Fibroblast of upper back skin (primary cell): ENCODE measurements at places on chromosomes 2 and 18.

GRCh38 chr2:54559006-54559445, 102.9 kb downstream of the SPTBN1 start:
- DNase-seq = no peak

DNA sequence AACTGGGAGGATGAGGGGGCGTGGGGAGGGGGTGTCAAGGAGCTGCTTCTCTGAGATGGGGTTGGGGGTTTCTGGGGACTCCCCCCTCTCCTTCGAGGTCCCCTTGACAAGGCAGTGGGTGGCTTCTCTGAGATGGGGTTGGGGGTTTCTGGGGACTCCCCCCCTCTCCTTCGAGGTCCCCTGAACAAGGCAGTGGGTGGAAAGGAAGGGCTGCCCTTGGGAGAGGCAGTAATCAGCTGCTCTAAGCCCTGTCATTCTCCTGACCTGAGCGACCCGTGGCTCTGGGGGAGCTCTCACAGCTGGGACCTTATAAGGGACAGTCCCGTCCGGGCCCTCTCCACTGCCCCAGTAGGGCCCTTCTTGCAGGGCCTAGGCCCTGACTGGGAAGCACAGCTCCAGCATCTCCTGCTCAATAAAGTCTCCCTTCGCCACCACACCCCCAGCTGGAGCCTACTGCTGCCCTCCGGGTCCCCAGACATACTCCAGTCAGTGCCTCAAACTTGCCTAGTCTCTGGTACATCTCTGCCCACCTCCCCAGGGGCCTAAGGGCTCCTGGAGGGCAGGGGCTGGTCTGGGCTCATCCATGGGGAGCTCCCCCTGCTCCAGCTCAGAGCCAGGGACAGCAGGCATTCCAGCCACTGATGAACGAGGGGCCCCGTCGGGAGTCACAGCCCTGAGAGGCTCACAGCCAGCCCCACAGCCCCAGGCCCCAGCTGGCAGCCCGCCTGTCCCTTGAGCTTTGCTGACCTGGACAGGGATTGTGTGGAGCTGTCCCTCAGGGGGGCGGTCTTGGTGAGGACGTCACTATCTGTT, 2.8 kb downstream of the GAREM2 start:
- DNase-seq = no peak

GRCh38 chr18:49460976-49461601, 644 bp upstream of the DYM start:
- DNase-seq = peak; percentile 35

- DNase-seq = no peak
These were observed 392.9 kb downstream of the MEIS1 start for GRCh38 chr2:66827851-66828250.

DNA sequence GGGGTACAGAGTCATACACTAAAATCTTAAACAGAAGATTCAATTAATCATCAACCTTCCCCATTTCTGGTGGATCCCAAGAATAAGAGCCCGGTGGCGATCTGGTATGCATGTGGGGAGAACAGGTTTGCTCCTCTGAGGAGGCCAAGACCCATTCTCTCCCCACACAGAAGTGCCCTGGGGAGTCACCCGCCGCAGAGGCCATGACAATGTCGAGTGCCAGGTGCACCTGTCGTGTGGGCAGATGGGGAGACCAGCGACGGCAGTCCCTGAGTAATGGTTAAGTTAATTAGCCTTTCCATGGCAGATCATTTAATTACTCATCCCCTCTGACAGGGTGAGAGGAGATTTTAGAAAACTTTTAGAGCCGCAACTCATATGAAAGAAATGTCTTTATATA, 345.0 kb downstream of the NCKAP5 start:
- DNase-seq = no peak

- DNase-seq = no peak
These were observed 846 bp upstream of the FKBP7 start for GRCh38 chr2:178479275-178479616.

GRCh38 chr2:100799686-100800085, 20.3 kb upstream of the NPAS2 start:
- DNase-seq = no peak

DNA sequence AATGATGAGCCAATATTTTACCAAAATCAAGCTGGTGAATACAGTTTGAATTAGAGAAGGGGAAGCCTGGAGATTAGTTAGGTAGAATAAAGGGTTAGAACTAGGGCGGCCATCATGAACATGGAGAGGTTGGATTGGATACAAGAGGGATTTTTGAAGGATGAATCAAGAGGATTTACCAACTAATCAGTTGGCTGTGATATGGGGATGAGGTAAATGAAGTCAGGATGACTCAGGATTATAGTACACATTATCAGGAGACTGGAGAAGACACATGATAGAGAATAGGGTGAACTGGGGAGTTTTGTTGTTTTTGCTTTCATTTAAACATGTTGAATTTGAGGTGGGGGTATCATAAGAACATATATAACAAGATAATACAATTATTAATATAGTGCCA, 73.8 kb upstream of the PROKR1 start:
- peak; percentile 19 for DNase-seq

- DNase-seq = no peak
These were observed 3.8 kb downstream of the CD28 start for GRCh38 chr2:203710226-203710625.

GRCh38 chr2:128485761-128486639, 167.3 kb upstream of the HS6ST1 start:
- DNase-seq = no peak

- DNase-seq = no peak
These were observed 70.7 kb upstream of the SERPINE2 start for GRCh38 chr2:224109751-224110150.

DNA sequence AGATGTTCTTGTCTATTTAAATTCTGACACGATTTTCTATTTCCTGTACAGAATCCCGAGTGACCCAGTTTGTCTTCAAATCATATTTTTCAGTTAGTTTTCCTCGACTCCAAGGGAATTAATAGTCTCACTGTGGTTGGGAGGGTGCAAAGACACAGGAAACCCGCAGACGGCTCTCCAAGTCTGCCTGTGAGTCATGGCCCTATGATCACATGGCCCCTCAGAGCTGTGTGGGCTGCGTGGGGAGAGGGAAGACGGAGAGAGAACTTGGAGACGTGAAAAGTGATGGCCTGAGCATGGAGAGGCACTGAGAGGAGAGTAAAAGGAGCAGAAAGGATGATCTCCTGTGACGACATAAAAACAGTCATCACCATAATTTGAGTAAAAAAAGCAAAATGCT, 989.9 kb downstream of the DCDC2C start:
- DNase-seq = peak; percentile 40
